Activated T-helper 9 cell treated with anti-CD3 and anti-CD28 coated beads, Interleukin-2, amount 50 U/mL, for 16 hours (primary cell): ENCODE measurements at places on chromosomes 2 and 18.

DNA sequence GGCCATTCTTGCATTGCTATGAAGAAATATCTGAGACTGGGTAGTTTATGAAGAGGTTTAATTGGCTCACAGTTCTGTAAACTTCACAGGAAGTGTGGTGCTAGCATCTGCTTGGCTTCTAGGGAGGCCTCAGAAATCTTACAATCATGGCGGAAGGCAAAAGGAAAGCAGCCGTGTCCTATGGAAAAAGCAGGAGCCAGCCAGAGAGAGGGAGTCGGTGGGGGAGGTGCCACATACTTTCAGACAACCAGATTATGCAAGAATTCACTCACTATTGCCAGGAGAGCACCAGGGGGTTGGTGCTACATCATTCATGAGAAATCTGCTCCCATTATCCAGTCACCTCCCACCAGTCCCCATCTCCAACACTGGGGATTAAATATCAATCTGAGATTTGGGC lies 64.1 kb downstream of the CPS1 start:
- DNase-seq = no peak

DNA sequence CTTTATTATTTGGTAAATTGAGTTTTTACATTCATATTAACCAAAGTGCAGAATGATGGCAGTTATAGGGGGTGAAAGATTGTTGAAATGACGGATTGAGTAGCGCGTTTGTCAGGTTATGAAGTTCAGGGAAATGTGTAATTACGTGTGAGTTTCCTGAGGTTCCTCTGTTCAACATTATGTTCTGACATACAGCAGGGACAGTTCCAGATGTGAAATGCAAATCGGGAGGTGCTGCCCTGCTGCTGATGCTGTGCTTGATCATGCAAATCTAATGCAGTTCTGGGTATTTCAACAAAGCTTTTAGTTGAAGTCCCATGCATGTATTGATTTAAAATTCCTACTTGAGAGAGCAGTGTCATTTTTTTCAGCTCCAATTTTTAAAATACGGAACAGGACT lies 57.9 kb downstream of the CDH7 start:
- DNase-seq = no peak

GRCh38 chr18:66971960-66972359 lies 368.1 kb upstream of the CDH19 start:
- DNase-seq = no peak

DNA sequence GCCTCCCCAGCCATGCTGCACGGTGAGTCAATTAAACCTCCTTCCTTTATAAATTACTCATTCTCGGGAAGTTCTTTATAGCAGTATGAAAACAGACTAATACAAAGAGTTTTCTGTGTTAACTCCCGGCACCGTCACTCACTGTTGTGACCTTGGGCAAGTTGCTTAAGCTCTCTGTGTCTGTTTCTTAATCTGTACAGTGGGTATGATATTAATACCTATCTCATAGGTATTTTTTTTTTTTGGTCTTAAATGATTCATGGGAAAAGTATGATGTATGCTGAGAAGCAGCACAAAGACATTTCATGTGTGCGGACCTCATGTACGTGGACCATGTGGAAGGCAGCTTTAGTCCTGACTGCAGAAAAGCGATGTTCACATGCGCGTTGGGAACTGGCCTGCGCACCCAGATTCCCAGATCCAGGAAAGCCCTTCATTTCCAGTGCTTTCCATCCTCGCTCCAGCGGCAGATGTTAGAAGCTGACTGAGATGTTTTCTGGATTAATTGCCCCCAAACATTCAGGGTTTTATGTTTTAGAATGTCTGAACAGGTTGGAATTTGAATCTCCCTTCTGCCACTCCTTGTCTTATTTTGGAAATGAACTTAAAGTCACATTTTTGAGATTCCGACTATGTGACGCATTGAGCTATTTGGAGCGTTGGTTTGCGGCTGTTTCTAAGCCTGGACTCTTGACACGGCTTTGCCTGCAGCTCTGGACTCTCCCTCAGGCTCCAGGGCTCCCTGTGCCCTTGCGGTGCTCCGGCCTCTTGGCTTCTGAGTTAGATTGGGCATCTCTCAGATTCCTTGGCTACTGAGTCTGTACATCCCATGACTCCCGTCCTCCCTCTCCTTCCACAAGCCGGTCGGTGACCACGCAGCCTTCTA lies 61.4 kb downstream of the SLC4A3 start:
- no peak for DNase-seq

- no peak for DNase-seq
Measured at GRCh38 chr2:141654311-141654710, 476.5 kb downstream of the LRP1B start.

- no peak for DNase-seq
Measured at GRCh38 chr2:196441527-196441926, 198.0 kb upstream of the CCDC150 start.
